ENCODE measurements at places on chromosomes 3 and 15.

DNA sequence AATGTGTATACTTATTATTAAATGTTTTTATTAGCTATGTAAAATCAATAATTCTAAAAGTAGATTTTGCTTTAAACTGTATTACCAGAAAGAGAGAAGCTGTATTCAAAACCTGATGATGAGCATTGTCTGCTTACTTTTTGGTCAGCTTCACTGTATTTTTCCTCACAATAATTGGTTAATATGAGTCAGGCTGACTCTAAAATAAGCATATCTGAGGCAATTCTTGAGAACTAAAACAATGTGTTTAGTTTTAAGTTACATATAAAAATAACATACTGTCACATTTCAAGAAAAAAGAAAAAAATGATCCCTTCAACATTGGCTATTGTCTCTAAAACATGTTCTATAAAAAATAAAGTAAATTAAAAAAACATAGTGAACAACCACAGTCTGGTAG is 66.1 kb downstream of the EPHA3 start:
- DNase-seq = no peak

DNA sequence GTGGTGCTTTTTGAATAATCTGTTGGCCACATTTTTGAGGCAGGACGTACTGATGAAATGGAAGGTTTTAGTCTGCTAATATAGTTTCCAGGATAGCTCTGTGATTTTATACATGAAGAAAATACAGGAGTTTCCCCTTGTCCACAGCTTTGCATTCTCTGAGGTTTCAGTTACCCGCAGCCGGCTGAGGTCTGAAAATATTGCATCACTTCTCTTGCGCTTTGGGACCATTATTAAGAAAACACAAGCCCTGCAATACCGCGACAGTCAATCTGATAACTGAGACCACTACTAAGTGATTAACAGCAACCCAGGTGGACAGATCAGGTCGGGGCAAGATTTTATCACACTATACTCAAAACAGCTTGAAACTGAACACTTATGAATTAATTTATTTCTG is 33.0 kb downstream of the BLM start:
- peak; percentile 85 for DNase-seq

DNA sequence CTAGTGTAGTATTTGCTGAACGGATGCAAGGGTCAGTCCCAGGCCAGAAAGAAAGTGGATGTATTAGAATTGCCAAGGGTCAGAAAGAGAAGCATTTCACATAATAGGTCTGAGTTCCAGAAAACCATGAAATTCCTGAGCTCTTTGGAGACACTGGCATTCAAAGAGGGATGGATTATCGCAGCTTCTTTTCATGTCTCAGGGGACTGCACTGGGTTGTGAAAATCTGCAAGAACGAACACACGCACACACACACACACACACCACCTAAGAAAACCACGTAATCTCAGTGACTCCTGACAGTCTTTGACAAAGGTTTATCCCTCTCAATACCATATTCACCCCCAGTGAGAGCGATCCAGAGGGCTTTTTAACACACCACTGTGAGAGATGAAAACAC is 57.9 kb downstream of the TIPARP start:
- no peak for DNase-seq

GRCh38 chr15:23760024-23760423 is 72.9 kb upstream of the NDN start:
- DNase-seq = no peak

DNA sequence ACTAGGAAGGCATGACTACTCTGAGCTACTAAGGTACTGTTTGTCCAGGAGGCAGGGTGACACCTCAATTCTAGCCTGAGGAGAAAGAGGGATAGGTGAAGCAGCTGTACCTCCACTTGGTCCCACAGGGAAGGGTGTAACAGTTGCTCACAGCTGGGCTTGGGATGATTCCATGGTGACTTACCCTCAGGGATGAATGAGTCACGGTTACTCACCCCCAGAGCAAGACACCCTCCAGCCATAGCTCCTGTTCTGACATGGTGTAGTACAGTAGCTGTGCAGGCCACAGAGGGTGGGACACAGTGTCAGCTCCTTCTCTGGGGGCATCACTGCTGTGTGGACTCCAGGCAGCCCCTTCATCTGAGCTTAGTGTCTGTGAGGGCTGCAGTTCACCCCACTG is 868.6 kb upstream of the SEMA6D start:
- no peak for DNase-seq

DNA sequence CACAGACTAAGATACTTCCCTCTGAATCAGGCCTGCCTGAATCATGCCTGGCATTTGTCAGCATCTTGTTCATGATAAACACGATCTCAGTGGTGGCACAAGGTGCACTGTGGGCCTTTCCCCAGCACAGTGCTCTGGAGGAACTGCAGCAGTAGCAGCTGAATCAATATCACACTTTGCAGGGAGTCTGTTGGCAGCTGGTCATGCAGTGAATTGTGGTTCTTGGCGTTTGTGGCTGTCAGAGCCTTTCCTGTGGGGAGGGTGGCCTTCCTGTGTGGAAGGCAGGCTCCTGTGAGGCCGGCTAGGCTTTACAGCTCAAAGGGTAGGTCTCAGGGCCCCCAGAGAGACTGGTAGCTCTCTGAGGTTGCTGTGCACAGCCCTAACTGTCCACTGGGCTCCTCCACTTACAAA is 54.4 kb upstream of the TLE3 start:
- peak; percentile 77 for DNase-seq

Measured in inflammatory macrophage treated with lipopolysaccharide for 4 hours (primary cell).